Stimulated activated CD4-positive, alpha-beta T cell treated with anti-CD3 and anti-CD28 coated beads, Interleukin-15, amount 100 ng/mL, for 1 hour (primary cell): ENCODE measurements at places on chromosomes 6 and 20.

GRCh38 chr6:157227202-157228166, 95.8 kb downstream of the TMEM242 start:
- DNase-seq: no peak

GRCh38 chr20:31681128-31681727, 41.4 kb downstream of the BCL2L1 start:
- no peak for DNase-seq

- no peak for DNase-seq
Observed at GRCh38 chr6:1267790-1268762, 43.8 kb upstream of the FOXQ1 start.

GRCh38 chr20:5448449-5449118, 131.8 kb upstream of the PROKR2 start:
- peak; percentile 19 for DNase-seq

- no peak for DNase-seq
Observed at GRCh38 chr20:58129721-58130151, 98.7 kb downstream of the ANKRD60 start.

DNA sequence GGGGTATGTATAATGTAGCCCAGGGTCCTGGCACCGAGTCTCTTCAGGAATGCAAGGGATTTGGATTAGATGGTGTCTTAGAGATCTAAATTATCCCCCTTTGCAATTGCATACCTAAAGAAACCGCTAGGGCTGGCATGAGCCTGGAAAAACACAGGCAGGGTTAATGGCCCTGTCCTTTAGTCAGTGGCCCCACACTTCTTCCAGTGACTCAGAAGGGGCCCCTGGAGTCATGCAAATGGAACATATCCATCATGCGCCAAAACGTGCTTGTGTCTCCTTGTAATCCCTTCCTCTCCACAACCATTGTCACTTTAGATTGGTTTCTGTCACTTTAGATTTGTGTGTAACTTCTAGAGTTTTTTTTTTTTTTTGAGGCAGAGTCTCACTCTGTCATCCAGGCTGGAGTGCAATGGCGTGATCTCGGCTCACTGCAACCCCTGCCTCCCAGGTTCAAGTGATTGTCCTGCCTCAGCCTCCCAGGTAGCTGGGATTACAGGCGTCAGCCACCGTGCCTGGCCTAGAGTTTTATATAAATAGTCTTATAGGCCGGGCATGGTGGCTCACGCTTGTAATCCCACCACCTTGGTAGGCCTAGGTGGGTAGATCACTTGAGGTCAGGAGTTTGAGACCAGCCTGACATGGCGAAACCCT, 8.7 kb upstream of the MYBL2 start:
- DNase-seq: no peak

DNA sequence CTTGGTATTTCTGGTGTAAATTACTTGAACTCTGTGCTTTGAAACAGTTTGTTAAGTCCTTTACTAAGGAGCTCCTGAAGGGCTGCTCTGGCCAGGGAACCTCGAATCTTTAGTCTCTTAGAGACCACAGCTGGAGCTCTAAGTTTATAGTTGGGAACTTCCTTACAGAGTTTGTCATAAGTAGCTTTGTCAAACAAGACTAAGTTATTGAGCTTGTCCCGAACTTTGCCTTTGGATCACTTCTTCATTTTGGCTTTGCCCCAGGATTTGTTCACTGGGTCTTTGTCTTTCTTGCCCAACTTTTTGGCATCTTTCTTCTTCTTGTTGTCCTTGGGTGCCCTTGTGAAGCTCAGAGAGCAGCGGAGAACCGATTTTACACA, 64.8 kb downstream of the FAM50B start:
- no peak for DNase-seq

GRCh38 chr20:44370639-44371218, 15.2 kb downstream of the HNF4A start:
- no peak for DNase-seq

DNA sequence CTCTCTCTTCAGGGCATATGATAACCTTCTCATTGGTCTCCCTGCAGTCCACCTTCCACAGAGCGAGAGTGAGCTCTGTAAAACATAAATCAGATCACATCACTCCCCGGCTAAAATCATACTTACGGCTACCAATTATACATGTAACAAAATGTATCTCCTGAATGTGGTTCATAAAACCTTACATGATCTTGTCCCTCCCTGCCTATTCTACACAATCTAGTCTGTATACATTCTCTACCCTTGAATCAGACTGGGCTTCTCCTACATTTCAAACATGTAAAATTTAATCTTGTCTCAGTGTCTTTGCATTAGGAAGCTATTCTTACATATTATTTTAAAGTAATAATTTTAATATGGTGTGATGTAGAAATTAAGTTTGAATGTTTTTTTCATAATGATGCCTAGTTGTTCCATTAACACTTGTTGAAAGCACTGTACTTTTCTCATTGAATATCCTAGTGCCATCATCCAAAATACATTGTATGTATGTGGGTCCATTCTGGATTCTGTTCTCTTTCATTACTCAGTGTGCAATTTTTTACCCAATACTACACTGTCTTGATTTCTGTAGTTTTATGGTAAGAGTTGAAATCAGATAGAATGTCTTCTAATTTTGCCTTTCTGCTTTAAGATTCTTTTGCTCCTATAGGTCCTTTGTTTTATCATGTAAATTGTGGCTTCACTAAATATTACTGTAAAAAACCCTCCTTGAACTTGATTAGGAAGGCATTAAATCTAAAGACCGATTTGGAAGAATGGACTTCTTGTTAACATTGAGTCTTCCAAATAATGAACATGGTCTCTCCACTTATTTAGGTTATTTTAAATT, 403.3 kb upstream of the EPHA7 start:
- DNase-seq: no peak

- no peak for DNase-seq
Observed at GRCh38 chr20:53080969-53081871, 109.1 kb downstream of the TSHZ2 start.
